ENCODE measurements at places on chromosomes 5 and 9. TPM values are rescaled to one million over a fixed set of nuclear protein-coding genes. Genes with fewer than 3 reads are reported as not detected.
A peak's percentile ranks its signal among the peaks of the same experiment; 100 is the strongest.

DNAH5 gene
- total RNA-seq = 1.2 TPM

WHRN gene
- total RNA-seq = 13.3 TPM

NEUROG1 gene
- total RNA-seq = 3.7 TPM

GRCh38 chr9:15531380-15531779 is 20.6 kb upstream of the PSIP1 start:
- no peaks in the 10 kb centered on the region for H3K36me3 ChIP-seq
- no peak overlapping the region for H3K27ac ChIP-seq
- no peaks in the 10 kb centered on the region for H3K27me3 ChIP-seq
- no peaks in the 10 kb centered on the region for H3K4me1 ChIP-seq

DNA sequence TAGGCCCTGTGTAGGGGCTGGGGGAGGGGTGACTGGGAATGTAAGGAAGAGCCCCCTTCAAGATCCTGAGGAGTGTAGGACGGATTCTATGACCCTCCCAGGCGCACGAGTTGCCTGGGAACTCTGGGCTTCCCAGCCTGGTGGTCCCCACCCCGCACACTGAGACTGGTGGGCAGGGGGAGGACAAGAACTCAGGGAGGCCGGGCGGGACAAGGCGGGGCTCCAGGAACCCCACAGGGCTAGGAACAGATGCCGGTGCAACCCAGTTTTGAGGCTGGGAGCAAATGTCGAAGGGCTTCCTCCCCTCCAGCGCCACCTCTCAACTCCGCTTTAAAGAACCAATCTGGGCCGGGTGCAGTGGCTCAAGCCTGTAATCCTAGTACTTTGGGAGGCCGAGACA is 1.3 kb upstream of the VDAC1 start:
- H3K27me3 ChIP-seq = no peaks in the 10 kb centered on the region
- no peak for DNase-seq
- H3K27ac ChIP-seq = peak overlapping the region; percentile 81
- peaks cover 25% of the 10 kb centered on the region for H3K4me1 ChIP-seq
